A549 treated with CpdA at 1 μM for 4 hours (cell line): ENCODE measurements at places on chromosomes 7 and 10. TPM values are rescaled to one million over a fixed set of nuclear protein-coding genes. Genes with fewer than 3 reads are reported as not detected.

Gene BTBD16
- total RNA-seq, result 0.40 to 0.86 TPM (median 0.52 TPM) in 5 replicates

Gene PSD
- total RNA-seq, result 0.24 to 0.91 TPM (median 0.30 TPM) in 5 replicates

Gene ASB10
- not detected in 5 replicates for total RNA-seq

Gene PODXL
- total RNA-seq, result 44.7 to 71.9 TPM (median 60.4 TPM) in 5 replicates

Gene PPP1R17
- total RNA-seq, result not detected in 5 replicates

Gene TET1
- total RNA-seq, result 0.34 to 0.75 TPM (median 0.42 TPM) in 5 replicates
